LHCN-M2 (cell line): ENCODE measurements at places on chromosomes 1 and 21.

DNA sequence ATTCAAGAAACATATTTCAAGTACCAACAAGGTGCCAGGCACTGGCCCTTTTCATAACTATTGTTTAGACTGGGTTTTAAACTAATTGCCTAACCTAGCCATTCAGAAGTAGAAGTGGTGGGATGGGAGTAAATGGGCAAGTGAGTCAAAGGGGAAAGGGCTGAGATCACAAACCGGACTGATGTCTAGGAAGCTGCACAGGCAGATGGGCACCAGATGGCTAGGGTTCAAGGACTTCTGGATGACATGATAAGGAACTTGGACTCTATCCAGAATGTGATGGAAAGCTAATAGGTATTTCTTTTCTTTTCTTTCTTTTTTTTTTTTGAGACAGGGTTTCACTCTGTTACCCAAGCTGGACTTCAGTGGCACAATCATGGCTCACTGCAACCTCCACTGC lies 46.6 kb downstream of the LYST start:
- no peak for DNase-seq

DNA sequence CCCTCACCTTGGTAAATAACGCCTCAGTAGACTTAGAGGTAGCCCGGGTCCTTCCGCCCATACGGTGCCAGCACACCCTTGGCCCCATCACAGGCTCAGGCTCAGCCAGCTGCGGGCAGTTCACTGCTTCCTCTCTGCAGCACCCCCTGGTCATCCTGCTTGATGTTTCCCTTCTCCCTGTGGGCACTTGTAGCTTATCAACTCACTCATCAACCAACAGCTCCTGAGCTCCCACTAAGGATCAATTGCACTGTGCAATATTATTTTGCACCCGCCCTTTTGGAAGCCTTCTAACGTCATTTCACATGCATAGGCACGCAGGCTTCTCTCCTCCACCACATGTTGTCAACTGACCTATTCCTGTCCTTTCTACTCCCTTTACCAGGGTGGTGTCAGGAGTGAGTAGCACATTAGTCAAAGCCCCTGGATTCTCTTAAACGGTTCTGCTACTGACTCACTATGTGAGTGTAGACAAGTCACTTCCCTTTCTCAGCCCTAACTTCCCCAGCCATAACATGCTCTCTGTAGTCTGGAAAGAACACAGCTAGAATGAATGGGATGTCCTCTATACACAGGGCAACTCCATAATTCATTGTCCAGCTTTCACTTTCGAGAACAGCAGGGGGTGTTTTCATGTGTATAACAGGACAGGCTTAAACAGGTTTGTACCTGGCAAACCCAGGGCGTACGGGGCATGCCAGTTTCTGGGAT lies 47.1 kb upstream of the IRF2BP2 start:
- DNase-seq: peak; percentile 98

GRCh38 chr1:43688594-43689000 lies 18.7 kb upstream of the ST3GAL3 start:
- DNase-seq: peak; percentile 99

- no peak for DNase-seq
Measured at GRCh38 chr1:2379733-2380404, 11.5 kb downstream of the MORN1 start.

DNA sequence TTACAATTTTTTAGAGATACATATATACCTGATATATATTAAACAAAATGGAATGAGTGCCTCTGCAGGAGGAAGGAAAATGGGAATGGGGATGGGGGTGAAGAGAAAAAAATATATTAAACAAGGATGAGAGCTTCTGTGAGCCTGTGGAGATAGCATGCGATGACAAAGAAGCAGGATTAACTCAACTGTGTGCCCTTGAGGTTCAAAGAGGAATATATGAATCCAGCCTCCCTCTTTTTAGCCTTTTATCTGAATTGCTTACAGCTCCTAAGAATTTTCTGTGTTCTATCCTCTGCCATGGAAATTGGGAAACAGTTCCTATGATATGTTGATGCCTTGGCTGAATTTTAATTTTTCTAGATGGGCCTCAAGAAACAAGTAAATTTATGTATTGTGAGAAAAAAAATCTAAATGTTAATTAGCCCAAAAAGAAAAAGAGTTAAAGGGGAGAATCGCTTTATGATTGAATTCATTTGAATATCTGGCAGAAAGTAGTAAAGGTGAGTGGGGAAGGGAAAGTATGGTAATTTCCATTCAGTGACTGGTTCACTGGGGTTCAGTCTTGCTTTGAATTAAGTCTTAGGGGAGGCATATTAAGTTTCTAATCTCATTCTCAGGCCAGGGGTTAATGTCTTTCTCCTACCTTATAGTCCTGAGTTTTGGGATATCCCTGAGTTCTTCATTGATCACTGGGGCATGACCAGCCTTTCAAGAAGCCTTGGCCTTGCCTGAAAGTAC lies 106.3 kb upstream of the HMCN1 start:
- DNase-seq: no peak

- DNase-seq: no peak
Measured at GRCh38 chr1:184635347-184635979, 119.2 kb downstream of the EDEM3 start.
